CD14-positive monocyte (primary cell): ENCODE measurements at places on chromosomes 5 and 9.

DNA sequence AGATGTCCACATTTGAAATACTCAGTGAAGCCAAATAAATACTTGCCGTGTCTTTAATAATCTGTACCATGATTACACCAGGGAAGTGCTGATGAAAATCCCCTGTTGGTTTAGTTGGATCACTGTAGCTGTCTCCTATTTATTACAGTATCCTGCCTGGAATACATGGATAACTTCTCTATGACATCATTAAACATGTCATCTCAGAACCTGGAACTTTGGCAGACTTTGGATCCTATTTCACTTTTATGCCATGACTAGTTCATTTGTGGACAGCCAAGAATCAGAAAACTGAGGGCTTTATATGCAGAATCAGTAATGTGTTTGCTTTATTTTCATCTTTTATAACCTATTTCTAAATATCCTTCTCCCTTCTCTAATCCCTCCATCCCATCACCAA is at the start of gene TXNDC8:
TSS of gene TXNDC8 (minus strand) at position 137 of the 400 bp plus-strand sequence.
- DNase-seq: no peak

- no peak for DNase-seq
These were observed 175.2 kb downstream of the GAPVD1 start for GRCh38 chr9:125436613-125437443.

GRCh38 chr5:120823328-120823727 is 359.2 kb downstream of the PRR16 start:
- DNase-seq: no peak

GRCh38 chr9:124423591-124423990 is 8.3 kb upstream of the PSMB7 start:
- no peak for DNase-seq

DNA sequence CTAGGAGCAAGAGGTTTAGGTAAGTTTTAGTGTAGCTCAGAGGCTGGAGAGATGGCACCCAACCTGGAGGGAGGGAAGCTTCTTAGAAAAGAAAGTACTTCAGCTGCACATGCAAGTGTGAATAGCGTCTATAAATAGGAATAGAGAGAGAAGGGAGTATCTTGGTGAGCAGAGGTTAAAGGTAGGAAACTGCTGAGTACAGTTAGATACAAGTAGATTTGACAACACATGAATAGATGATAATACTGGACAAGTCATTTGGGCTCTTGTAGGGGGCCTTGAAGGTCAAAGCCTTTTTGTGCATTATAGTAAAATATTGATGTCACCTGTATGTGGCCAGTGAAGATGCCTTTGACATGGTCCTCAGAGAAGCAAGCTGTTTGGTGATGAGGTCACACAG is 34.2 kb downstream of the ANP32B start:
- no peak for DNase-seq

GRCh38 chr9:23663536-23663935 is 162.5 kb downstream of the ELAVL2 start:
- DNase-seq: no peak
